ENCODE measurements at places on chromosomes 11 and 22.

GRCh38 chr22:46029036-46029435 lies 52.1 kb upstream of the WNT7B start:
- no peak for DNase-seq

GRCh38 chr11:26696330-26696729 lies 25.5 kb downstream of the SLC5A12 start:
- no peak for DNase-seq

DNA sequence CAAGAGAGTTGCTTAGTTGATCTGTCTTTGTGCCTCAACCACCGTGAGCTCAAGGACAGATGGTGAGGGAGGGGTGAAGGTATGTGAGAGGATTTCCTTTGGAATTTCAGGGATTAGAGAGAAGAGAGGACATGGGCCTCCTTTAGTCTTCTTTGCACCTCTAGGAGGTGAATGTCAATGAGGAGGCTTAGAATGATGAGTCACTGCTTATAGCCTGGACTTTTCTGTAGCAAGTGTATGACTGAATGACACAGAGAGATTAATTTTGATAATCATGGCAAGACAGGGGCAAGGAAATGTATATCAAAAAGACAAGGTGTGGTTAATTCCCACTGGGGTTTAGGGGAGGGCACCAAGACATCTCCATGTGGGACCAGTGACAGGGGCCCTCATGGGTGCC lies 947.3 kb upstream of the TENM4 start:
- no peak for DNase-seq

DNA sequence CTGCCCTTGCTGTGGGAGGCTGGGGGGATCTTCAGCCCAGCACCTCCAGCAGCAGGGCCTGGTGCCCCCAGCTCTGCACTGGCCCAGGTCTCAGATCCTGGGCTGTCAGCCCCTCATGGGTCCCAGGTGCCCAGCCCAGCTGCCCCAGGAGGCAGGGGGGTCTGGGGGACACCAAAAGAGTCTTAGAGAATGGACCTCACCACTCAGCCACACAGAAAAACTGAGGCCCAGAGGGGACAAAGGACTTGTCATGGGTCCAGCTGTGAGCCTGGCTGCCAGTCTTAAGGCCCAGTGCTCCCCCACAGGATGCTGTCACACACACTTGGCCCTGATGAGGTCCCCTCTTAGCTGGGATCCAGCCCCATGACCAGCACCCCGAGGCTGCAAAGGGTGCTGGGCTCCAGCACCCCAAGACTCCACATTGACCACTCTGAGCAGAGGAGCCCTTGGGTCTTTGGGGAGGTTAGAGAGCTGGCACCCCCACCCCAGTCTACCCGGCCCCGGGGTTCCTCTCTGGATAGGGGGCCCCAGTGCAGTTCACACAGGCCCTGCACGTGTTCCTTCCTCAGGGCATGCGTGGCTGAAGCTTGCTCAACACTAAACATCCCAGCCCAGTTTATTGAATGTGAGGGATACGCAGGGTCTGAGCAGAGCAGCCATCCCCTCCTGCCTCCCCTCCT lies 54.4 kb downstream of the IGLL5 start:
- DNase-seq, result no peak

GRCh38 chr22:27312966-27313855 lies 488.3 kb downstream of the MN1 start:
- no peak for DNase-seq

DNA sequence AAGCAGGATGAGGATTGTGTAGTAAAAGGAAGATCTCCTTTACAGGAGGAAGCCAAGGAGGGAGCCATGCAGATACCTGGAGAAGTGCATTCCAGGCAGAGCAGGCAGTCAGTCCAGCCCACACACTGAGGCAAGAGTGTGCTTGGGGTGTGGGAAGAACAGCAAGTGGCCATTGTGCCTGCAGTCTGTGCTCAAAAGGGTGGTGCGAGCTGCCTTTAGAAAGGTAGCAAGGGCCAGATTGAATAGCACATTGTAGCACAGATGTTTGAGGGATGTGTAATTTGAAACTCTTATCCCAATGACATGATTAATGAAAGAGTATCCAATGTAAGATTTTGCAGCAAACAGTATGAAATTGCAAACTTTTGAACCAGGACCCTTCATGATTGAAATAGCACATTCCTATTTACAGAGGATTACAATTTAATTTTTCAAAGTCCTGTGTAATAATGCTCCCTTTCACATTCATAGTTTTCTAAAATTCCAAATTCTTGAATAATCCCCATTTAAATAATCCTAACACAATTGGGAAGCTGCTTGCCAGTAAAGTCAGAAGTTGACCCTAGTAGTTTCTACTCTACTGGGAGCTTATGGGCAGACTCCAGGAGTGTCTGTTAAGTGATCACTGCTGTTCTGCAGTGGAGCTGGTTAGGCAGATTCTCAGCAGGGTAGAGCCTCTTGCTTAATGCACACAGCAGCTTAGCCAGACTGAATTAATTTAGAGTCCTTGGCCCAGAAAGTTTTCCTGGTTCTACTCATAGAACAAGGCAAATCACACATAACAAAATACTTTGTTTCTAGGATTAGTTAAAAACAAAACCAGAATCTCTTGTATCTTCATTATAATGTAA lies 78.1 kb downstream of the CYB5R2 start:
- DNase-seq, result no peak

- DNase-seq, result no peak
Observed at GRCh38 chr11:9609002-9609759, 35.7 kb downstream of the WEE1 start.

DNA sequence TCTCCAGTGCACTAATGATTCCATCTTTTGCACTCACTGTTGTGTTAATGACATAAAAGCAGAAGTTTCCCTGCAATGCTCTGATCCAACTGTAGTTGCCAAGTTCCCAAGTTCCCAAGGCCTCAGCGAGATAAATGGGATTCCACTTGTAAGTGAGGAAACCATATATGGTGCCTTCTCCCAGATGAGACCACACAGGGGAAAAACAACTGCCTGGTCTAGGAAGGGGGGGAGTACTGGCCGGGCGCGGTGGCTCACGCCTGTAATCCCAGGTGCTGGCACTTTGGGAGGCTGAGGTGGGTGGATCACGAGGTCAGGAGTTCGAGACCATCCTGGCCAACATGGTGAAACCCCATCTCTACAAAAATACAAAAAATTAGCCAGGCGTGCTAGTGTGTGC lies 23.3 kb upstream of the RELA start:
- no peak for DNase-seq
